T-helper 2 cell treated with Interferon-gamma antibody and Interleukin-4, amounts not matched to agents 5 μg/mL and 100 μg/mL, for 36 hours (primary cell): ENCODE measurements at places on chromosomes 6 and 20.

- DNase-seq, result no peak
Measured at GRCh38 chr6:131976545-131977061, 25.4 kb upstream of the CCN2 start.

- DNase-seq, result no peak
Measured at GRCh38 chr6:107539409-107539808, 49.5 kb downstream of the SOBP start.

GRCh38 chr6:154239392-154239791 is 117.2 kb downstream of the IPCEF1 start:
- DNase-seq, result no peak

- no peak for DNase-seq
Measured at GRCh38 chr20:35598476-35598875, 17.2 kb upstream of the SPAG4 start.

- DNase-seq, result no peak
Measured at GRCh38 chr6:98905759-98906158, 42.0 kb downstream of the FBXL4 start.

DNA sequence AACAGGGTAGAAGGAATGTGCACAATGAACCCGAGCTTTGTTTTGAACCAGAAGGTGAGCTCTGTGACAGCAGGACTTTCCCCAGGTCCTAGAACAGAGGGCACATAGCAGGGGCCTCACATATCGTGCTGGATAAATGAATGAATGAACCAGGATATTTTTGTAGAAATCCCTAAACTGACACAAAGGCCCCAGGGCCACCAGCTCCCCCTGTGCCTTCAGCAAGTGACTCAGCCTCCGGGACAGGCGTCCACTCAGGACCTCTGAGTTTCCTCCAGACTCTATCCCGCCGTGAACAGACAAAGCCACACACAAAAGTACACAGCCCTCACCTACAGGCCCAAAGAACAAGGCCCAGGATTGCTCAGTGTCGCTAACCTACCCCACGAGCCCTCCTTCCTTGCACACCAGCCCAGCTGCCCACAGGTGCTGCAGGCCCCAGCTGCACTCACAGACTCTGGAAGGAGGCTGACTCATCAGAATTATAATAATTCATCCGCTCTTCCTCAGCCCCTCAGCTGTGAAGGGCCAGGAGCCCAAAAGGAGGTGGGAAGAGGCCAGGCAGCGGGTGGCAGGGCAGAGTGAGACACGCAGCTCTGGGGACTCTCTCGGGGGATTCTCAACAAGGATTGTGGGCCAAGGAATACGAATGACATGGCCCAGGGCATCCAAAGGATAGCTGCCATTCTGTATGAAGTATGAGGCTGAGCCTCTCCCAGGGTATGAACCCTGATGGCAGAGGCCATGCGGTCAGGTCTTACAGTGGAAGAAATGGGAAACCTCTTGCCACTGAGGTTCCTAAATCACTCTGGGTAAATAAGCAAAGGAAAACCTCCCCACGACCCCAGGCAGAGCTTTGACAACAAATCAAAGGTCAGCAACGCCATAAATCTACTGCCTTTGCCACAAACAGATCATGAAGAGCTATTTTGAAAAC is 40.9 kb downstream of the SUMO4 start:
- no peak for DNase-seq

DNA sequence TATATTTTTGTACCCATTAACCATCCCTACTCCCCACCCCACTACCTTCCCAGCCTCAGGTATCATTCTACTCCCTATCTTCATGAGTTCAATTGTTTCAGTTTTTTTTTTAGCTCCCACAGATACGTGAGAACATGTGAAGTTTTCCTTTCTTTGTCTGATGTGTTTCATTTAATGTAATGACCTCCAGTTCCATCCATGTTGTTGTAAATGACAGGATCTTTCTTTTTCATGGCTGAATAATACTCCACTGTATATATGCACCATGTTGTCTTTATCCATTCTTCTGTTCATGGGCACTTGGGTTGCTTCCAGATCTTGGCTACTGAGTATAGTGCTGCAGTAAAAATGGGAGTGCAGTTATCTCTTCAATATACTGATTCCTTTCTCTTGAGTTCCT is 63.5 kb downstream of the MYO6 start:
- DNase-seq, result no peak

- DNase-seq, result no peak
Measured at GRCh38 chr6:131936156-131936555, 15.0 kb downstream of the CCN2 start.

DNA sequence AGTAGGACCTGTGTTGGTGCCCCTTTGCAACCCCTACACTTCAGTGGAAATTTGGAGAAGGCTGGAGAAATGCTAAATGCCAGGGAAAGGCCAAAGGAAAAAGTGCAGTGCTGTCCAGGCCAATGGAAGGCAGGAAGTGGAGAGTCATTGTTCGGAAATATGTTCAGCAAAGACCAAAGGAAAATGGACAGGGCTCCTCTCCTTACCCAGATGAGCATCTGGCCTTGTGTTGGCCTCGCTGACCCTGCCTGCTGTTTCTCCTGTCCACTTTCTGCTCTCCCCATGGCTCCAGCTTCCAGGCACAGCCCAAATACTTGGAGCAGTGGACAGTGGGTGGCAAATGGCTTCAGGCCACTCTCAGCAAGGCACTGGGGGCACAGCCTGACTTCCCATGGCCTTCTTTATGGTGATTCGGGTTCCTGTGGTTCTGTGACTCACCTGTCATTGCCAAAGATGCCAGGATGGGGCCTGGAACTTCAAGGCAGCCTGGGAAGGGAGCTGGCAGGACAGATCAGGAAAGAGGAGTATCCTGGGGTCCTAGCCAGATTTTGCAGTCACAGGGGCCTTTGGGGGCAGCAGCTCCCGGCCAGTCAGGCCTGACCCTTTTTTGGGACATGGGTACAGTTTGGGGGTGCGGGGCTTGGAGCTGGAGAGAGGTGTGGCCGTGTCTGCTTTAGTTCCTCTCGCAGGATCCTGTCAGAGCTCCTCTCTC is 190.9 kb upstream of the SLC24A3 start:
- DNase-seq, result no peak

DNA sequence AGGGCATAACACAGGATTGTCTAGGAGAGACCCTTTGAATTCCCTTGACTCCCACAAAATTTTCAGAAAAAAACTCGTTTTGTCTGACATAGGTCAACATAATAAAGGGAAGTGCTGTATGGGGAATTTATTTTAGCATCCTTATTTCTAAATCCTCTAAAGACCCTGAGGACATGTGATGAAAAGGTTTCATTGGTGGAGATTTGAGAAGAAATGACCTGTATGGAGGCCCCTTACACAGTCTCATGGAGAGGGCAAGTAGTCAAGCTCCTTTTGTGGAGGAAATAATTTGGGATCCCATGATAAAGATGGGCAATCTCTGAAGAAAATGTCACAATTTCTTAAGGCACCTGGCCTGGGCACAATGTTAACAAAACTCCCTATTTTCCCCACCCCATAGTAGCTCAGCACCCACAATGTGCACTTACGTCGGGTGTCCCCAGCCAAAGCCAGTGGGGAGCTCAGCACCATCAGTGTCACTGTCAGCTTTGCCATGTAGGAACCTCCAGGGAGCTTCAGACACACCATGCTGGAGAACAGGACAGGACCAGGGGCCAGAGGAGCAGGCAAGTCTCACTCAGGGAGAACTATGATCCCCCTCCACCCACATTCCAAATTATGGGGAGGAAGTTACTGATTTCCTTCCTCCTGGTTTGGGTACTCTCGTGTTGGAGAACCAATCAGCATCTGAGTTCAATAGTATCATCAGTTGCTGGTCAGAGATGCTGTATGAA is at the start of gene HLA-DRB5:
TSS of gene HLA-DRB5 (minus strand) at position 591 of the 734 bp plus-strand sequence. CDS start at position 528, 63 bp downstream.
- peak; percentile 4 for DNase-seq

DNA sequence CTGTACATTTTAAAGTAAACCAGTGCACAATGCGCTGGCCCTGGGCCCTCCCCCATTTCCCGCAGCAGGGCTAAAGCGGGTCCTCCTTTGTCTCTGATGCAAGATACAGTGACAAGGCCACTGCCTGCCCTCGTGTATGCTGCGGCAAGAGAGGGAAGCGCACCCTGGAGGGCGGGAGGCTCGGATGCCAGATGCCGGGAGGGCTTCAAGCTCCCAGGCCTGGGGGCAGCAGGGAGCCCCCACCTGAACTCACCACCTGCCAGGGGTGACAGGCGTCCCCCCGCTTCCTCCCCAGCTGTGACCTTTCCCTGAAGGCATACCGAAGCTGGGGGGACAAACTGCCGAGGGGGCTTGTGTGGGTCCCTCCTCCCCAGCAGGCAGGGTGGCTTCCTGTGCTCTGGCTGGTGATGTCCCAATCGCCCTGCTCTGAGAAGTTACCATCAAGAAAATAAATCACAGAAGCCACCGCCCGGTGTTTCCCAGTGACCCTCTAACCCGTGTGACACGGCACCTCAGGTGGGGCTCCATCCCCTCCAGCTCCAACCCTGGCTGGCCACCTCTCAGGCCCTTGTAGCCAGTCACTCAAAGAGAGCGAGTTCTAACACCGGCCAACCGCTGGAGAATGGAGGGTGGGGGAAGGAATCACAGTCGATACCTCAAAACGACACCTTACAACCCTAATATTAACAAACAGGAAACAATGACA is 203.3 kb downstream of the PREX1 start:
- no peak for DNase-seq

GRCh38 chr6:101259505-101259904 is 134.0 kb upstream of the GRIK2 start:
- DNase-seq, result no peak

DNA sequence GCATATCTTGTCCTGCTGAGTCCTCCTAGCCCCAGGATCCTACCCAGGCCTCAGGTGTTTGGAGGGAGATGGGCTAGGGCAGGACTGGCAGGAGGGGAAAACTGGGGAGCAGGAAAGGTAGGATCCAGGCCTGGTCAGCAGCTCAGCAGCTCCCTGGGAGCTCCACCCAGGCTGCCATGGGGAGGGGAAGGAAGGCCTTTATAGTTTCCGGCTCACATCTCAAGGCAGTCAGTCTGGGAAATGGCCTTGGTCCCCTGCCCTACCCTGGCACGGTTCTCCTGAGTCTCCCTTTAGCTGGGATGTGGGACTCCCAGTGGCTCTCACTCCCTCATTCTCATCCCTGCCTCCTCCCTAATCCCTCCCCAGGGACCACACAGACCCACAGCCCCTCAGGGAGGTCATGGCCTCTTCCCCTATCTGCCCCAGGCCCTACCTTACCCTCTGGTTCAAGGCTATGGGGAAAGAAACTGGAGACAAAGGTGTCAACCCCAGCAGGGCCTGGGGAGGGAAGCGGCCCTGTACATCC is 1.6 kb downstream of the SLC44A4 start:
- DNase-seq, result no peak

- no peak for DNase-seq
Measured at GRCh38 chr20:17613328-17614175, 43.7 kb downstream of the DSTN start.

GRCh38 chr6:34656378-34657036 is 40.1 kb downstream of the ILRUN start:
- DNase-seq, result peak; percentile 60

DNA sequence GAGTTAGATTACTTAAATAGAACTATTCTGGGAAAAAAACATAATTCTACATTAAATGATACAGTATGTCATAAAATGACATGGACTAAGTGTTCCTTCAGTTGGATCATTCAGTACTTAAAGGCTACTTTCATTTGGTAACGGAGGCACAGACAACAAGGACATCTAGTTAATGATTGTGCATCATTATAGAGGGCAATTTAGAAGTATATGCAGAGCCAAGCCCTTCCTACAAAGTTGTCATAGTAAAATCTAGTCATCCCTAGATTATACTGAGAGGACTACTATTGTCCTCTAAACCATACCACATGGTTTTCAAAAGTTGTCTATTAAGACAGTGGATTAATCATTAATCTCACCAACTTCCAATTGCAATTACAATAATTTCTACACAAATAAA is 53.9 kb upstream of the STXBP5 start:
- DNase-seq, result no peak

DNA sequence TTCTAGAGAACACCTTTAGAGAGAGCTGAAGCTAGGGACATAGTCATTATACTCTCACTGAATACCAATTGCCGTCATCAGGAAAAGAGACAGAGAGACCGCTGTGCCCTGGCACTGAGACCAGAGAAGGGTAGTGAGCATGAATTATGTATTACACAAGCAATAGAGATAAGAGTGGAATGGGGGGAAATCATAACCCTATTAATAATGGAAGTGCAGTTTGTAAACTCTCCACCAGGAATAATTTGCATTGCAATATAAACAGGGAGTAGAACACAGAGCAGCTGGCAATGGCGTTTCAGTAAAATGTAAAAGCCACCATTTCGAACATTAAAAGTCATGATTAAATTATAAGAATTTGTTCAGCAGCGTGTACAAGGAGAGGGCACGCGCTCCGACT is 244.5 kb downstream of the MAFB start:
- no peak for DNase-seq

GRCh38 chr6:164072240-164072666 is 657.7 kb downstream of the QKI start:
- DNase-seq, result no peak

DNA sequence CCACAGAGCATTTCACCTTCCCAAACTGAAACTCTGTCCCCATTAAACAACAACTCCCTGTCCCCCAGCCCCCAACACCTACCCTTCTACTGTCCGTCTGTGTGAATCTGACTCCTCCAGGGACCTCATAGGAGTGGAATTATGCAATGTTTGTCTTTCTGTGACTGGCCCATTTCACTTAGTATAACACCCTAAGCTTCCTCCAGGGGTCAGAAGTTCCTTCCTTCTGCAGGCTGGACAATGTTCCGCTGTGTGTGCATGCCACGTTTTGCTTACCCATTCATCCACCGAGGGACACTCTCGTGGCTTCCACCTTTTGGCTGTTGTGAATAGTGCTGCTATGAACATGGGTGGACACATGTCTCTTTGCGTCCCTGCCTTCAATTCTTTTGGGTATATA is 37.6 kb upstream of the MPC1 start:
- no peak for DNase-seq

GRCh38 chr6:152979116-152979515 is 3.7 kb downstream of the FBXO5 start:
- no peak for DNase-seq

GRCh38 chr20:33006776-33007375 is 628 bp upstream of the BPIFB2 start:
- no peak for DNase-seq

GRCh38 chr6:108895571-108895970 is 47.3 kb downstream of the ARMC2 start:
- no peak for DNase-seq

DNA sequence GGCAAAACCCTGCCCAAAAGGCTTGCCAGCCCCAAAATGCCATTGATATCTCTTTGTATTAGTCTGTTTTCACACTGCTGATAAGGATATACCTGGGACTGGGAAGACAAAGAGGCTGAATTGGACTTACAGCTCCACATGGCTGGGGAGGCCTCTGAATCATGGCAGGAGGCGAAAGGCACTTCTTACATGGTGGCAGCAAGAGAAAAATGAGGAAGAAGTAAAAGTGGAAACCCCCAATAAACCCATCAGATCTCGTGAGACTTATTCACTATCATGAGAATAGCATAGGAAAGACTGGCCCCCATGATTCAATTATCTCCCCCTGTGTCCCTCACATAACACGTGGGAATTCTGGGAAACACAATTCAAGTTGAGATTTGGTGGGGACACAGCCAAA is 28.6 kb downstream of the MBOAT1 start:
- no peak for DNase-seq

DNA sequence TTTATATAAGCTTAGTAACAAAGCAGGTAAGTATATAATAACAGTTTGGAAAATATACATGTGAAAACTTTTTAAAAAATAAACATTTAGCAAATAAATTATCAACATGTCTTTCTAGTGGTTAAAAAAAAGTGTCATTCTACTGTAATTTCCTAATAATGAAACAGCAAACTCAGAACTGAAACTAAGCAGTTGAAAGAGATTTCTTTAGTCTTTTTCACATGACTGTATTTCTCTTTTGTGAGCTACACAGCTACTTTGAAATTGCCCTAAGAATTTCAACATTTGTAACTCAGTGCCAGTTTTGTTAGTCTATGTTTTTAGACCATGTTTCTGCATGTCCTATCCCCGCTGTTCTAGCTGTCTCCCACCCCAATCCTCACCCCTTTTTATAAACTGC is 28.4 kb upstream of the SDHAF4 start:
- no peak for DNase-seq
